ENCODE measurements at places on chromosomes 11 and 22.

DNA sequence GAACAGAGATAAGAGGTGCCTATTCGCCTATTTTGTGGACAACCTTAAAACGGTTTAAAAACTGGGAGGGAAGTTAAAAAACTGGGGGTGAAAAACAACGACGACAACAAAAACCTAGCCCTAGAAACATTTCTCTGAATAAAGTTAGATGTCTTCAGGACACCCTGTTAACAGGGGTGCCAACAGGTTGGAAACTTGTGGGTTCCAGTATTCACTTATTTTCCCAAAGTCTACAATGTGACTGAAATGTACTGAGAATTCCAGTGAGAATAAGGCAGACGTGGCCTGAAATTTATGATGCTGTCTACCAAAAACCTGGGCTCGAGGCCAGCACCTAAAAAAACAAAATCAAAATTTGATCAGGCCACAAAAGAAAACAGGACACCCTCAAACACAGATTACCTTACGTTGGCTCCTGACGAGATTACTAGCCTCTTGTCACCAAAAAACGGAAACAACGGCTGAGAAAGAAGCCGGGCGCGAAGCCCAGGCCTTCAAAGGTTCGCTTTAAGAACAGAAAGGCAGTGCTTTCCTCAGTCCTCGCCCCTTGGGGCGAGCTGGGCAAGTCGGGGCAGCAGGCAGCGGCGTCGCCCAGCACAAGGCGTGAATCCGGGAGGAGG, 906 bp downstream of the CCDC90B start:
- peak overlapping the region; percentile 82 for H3K4me3 ChIP-seq
- no peak for DNase-seq
- no peaks in the 10 kb centered on the region for H3K27me3 ChIP-seq
- H3K27ac ChIP-seq: peak overlapping the region; percentile 95
- H3K4me1 ChIP-seq: no peaks in the 10 kb centered on the region
- no peaks in the 10 kb centered on the region for H3K36me3 ChIP-seq

GRCh38 chr11:86954269-86955110, 705 bp downstream of the FZD4 start:
- no peaks in the 10 kb centered on the region for H3K36me3 ChIP-seq
- DNase-seq: no peak
- H3K27me3 ChIP-seq: peaks cover 5% of the 10 kb centered on the region
- peak overlapping the region; percentile 42 for H3K4me3 ChIP-seq
- peaks cover 15% of the 10 kb centered on the region for H3K4me1 ChIP-seq

DNA sequence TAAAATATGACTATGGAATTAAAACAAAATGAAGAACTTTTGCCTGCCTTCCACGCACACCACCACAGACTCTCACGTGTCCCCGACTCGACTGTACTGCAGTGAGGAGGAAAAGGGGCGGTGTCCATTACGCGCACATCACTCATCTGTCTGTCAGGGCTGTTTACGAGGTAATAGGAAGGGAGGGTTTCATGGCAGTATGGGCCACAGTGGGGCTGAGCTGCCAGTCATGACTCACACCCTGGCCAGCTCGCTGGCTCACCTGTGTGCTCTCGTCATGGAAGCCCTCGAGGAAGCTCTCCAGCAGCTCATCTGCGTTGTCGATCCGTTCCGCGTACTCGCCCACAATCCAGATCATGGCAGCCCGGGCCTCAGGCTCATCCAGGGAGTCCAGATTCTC, 33.5 kb upstream of the RASL10A start:
- DNase-seq: no peak
- H3K4me1 ChIP-seq: no peaks in the 10 kb centered on the region
- H3K27ac ChIP-seq: no peak overlapping the region
- H3K27me3 ChIP-seq: no peaks in the 10 kb centered on the region

- H3K27ac ChIP-seq: no peak overlapping the region
- H3K4me1 ChIP-seq: no peaks in the 10 kb centered on the region
- H3K36me3 ChIP-seq: peaks cover 1% of the 10 kb centered on the region
- no peaks in the 10 kb centered on the region for H3K27me3 ChIP-seq
- DNase-seq: no peak
These were observed 74.2 kb upstream of the SLC25A18 start for GRCh38 chr22:17489101-17489500.

GRCh38 chr11:73074319-73074718, 67.8 kb downstream of the FCHSD2 start:
- no peak for DNase-seq
- H3K27ac ChIP-seq: no peak overlapping the region
- no peaks in the 10 kb centered on the region for H3K4me1 ChIP-seq

- H3K4me1 ChIP-seq: peaks cover 4% of the 10 kb centered on the region
- H3K36me3 ChIP-seq: no peaks in the 10 kb centered on the region
- no peak overlapping the region for H3K4me3 ChIP-seq
- no peaks in the 10 kb centered on the region for H3K27me3 ChIP-seq
- no peak for DNase-seq
These were observed 670.0 kb upstream of the CCDC90B start for GRCh38 chr11:83956119-83956697.
